CD4-positive, alpha-beta T cell treated with Interleukin-2 at 100 ng/mL for 4 hours (primary cell): ENCODE measurements at places on chromosomes 2 and 18.

- DNase-seq: no peak
Observed at GRCh38 chr2:11492720-11493119, 26.8 kb upstream of the E2F6 start.

- DNase-seq: peak; percentile 76
Observed at GRCh38 chr18:77102259-77103040, 30.1 kb downstream of the MBP start.

GRCh38 chr18:79756143-79756500 lies 41.6 kb upstream of the KCNG2 start:
- DNase-seq: no peak

GRCh38 chr2:135636982-135637381 lies 104.7 kb upstream of the UBXN4 start:
- DNase-seq: no peak

- DNase-seq: no peak
Observed at GRCh38 chr2:150853263-150853662, 365.8 kb upstream of the RND3 start.

- no peak for DNase-seq
Observed at GRCh38 chr2:20224716-20225293, at the start of gene SDC1. Gene SDC1 (minus strand): TSS chr2:20225130. CDS start chr2:20224867, 263 bp downstream.

GRCh38 chr2:180692322-180692721 lies 288.1 kb upstream of the UBE2E3 start:
- no peak for DNase-seq

DNA sequence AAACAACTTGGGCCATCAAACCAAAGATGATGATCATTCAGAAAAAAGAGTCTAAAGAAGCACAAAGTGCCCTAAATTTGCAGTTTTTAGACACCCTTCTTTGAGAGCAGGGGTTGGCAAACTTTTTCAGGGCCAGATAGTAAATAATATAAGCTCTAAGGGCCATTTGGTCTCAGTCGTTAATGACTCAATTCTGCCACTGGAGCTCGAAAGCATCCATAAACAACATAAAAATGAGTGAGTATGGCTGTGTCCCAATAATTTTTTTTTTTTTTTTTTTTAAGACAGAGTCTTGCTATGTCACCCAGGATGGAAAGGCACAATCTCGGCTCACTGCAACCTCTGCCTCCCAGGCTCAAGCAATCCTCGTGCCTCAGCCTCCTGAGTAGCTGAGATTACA lies 152.3 kb downstream of the DTNB start:
- no peak for DNase-seq

DNA sequence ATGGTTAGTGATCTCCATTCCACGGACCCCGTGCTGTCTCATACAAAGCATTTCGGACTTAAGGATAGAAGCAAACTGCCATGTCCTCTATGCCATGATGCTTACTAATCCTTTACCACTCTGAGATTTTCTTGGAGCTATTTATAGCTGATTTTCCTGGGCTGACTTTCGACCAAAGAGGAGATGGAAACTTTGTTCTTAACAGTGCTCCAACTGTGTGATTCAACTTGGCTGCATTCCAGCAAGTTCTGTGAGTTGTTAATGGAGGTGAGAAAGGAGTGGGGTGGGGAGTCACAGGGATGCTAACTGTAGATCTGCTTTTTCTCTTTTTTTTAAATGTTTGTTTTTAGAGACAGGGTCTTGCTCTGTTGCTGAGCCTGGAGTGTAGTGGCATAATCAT lies 45.5 kb upstream of the MSH2 start:
- no peak for DNase-seq

DNA sequence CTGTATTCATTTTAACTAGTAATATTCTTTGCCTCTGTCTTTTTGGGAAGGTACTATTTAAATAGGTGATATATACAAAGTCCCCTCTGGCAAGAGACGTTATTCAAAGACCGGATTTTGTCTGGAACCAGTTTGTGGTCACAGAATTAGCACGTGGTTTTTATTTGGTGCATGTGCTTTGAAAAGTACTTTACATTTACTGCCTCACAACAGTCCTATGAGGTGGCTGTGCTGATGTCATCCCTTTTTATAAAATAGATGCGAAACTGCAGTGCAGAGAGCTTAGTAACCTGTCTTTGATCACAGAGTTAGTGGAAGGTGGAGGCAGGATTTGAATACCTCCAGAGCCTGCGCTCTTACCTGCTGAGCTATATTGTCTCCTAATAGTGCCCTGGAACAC lies 4.0 kb downstream of the LPIN1 start:
- DNase-seq: peak; percentile 84

- DNase-seq: peak; percentile 59
Observed at GRCh38 chr2:238370823-238371372, 50.6 kb downstream of the TRAF3IP1 start.

DNA sequence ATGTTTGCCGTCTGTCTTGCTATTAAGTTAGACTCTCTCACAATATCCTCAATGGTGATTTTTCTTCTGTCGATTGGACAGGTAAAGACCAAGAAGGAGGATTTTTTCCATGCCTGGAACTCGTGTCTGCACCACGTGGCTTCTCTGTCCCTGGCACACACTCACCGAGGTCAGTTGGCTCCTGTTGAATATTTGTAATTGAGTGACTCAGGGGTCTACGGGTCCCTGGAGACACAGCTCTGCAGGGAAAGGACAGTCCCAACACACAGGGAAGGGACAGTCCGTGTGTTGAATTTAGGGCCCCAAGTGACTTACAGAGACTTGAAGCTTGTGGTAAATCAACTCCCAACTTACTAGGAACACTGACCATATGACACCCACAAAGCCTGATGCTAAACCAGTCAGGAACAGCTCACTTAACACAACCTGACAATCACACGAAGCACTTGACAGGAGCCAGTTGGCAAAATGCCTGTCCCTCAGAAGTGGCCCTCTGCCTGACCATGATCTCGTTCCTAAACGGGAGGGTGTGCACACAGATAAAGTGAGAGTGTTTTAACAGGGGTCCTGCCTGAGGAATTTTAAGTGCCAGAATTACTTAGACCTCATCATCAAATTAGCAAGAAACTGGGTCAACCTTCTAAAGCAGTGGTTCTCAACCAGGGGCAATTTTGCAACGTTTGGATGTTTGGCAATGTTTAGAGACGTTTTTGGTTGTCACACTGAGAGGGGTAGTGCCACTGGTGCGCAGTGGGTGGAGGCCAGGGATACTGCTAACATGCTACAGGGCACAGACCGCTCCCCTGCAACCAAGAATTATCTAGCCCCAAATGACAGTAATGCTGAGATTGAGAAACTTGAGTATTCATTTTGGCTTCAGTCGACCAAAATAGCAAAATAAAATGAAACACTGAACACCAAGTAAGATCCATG lies 88.9 kb upstream of the BCL2L11 start:
- DNase-seq: no peak

- no peak for DNase-seq
Observed at GRCh38 chr2:206457188-206457634, 13.9 kb downstream of the ADAM23 start.
